ENCODE measurements at places on chromosomes 5 and 9. TPM values are rescaled to one million over a fixed set of nuclear protein-coding genes. Genes with fewer than 3 reads are reported as not detected.

DNA sequence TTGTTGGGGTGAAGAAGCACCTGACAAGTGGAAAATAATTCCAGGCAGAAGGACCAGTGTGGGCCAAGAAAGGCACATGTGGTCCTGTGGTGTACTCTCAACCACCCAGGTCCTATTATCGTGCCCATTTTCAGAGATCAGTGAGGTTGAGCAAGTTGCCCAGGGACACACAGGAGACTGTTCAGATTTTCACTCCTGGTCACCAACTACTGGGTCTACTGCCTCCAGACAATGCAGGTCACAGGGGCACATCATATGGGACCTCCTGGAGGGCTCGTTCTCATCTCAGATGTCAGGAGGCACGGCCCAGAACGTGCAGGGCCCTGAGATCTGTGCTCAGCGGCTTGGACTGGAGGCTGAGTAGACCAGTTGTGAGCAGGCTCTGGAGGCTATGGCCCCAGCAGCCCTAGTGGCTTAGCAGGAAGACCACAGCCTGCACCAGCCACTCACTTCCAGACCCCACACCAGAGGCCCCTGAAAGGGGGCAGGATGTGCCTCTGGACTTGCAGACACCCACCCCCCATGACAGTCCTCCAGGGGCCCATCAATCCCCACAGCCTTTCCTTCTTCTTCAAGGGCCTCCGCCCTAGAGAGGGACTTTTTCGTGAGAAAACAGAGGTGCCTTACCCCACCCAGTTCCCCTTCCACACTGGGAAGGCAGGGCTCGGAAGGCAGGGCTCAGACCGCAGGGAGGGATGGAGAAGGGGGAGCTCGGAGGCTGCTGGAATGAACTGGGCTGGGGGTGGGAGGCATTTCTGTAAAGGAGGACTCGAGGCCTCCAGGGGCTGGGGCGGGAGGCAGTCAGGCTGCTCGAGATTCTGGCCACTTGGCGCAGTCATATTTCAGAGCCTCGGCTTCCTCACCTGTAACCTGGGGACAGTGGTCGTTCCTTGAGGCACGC, 82.7 kb upstream of the NEURL1B start:
- DNase-seq = no peak

- DNase-seq = no peak
These were observed 11.8 kb upstream of the BTNL9 start for GRCh38 chr5:181028032-181028819.

Gene PCDHB4
- 0.65 TPM for total RNA-seq

Gene DOLK
- 27.4 TPM for total RNA-seq

DNA sequence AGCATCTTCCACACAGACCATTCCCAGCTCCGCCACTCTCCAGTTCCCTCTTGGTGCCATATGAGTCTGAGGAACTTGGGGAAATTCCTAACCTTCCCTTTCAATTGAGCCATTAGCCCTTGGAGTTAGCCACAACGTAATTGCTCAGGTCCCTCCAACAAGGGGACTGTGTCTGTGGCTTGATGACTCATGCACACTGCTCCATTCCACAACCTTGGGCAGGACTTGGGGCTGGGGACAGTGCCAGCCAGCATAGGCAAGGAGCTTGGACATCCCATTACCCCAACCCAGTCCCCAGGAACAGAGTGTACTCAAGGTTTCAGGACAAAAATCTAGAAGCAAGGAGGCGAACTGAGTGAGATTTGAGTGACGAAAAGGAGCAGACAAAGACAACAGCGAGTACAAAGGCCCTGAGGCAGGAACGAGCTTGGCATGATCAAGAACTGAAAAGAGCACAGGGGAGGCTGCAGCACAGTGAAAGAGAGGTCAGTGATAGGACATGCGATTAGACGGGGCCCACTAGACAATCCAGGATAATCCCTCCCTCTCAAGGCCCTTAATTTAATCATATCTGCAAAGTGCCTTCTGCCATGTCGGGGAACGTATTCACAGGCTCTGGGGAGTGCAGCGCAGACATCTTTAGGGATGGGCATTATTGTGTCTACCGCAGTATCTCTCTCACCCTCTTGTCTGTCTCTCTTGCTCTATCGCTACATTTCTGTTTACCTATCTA, 16.0 kb upstream of the JADE2 start:
- DNase-seq = peak; percentile 20

Measured in fibroblast of the aortic adventitia (primary cell).